Fibroblast of skin of right quadriceps (primary cell): ENCODE measurements at places on chromosomes 3 and 15.

- peak; percentile 20 for DNase-seq
These were observed 395 bp downstream of the ZFAND6 start for GRCh38 chr15:80059786-80060355.

DNA sequence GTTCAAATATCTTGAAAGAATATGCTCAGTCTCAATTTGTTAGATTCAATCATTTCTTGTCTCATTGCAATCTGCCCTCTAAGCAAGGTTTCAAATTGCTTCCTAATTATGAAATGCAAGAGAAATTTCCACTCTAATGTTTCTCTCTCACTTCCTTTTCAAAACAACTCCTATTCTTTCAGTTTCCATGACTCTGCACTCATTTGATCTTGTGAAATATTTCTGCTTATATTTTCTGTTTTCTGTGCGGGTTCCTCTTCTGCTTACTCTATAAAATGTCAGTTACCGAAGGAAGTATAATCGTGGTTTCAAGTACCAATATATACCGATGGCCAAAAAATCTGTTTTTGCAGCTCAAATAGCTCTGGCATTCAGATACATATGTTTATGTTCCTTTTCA is 521.9 kb upstream of the NAALADL2 start:
- no peak for DNase-seq

DNA sequence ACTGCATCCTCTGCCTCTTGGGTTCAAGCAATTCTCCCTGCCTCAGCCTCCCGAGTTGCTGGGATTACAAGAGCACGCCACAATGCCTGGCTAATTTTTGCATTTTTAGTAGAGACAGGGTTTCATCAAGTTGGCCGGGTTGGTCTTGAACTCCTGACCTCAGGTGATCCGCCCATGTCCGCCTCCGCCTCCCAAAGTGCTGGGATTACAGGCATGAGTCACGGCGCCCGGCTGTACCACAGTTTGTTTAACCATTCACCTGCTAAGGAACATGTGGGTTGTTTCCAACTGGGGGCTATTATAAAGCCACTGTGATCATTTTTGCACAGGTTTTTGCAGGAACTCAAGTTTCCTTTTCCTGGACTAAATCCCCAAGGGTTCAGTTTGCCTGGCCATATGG is 123.2 kb upstream of the RAP2B start:
- DNase-seq = no peak

DNA sequence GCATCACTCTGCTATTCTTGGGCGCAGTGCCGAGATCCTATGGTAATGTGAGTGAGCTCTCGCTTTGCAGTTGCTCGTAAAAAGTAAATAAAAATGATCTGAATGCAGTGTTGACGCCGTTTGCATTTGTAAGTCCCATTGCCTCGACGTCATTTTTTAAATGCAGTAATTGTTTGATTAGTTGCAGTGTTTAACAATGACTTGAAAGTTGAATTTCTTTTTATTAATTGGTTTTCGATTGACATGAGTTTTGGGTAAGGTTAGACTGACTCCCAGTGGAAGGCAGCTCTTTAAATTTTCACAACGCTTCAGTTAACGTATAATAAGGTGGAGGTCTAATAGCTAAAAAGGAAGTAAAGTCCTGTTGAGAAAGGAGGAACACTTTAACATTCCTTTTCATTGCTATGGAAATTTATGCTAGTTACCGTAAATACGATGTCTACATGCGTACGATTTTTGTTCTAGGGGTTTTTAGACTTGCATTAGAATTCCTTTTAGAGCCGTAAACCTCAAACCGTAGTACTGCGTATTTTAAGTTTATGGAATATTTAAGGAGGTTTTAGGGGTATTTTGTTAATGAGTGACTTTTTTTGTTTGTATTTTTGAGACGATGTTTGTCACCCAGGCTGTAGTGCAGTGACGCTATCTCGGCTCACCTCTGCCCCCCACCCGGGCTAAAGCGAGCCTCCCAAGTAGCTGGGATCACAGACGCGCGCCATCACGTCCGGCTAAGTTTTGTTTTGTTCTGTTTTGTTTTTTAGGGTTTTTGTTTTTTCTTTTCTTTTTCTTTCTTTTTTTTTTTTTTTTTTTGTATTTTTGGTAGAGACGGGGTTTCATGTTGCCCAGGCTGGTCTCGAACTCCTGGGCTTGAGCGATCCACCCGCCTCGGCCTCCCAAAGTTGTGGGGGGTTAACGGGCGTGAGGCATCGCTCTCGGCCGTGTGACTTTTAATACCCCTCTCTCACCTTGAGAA is 1.4 kb downstream of the MORF4L1 start:
- peak; percentile 11 for DNase-seq

- DNase-seq = no peak
These were observed 17.2 kb upstream of the SEC13 start for GRCh38 chr3:10338164-10338470.

DNA sequence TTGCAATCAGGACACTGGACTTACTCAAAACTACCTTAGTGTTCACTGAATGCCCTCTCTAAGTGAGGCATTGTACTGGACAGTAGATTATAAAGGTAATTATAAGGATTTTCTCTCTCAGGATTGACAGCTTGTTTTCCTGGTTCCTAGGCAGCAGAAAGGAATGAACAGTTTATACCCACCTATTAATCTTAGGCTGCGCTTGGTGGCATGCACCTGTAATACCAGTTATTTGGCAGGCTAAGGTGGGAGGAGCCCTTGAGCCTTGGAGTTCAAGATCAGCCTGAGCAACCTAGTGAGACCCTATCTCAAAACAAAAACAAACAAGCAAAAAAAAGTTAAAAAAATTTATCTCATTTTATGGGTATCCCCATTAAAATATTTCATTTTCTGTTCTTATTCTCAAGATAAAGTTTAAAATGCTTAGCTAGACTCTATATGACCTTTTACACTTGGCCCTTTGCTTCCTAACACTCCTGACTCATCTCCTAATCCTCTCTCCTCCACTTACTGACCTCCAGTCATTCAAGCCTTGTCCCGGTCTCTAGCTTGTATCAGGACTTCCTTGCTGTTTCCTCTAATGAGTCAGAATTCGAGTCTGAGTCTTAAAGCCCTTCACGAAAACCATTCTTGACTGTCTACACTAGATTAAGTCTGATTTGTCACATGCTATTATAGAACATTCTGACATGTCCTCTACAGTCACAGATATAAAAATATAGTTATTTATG is 348.6 kb downstream of the NLGN1 start:
- DNase-seq = peak; percentile 55

DNA sequence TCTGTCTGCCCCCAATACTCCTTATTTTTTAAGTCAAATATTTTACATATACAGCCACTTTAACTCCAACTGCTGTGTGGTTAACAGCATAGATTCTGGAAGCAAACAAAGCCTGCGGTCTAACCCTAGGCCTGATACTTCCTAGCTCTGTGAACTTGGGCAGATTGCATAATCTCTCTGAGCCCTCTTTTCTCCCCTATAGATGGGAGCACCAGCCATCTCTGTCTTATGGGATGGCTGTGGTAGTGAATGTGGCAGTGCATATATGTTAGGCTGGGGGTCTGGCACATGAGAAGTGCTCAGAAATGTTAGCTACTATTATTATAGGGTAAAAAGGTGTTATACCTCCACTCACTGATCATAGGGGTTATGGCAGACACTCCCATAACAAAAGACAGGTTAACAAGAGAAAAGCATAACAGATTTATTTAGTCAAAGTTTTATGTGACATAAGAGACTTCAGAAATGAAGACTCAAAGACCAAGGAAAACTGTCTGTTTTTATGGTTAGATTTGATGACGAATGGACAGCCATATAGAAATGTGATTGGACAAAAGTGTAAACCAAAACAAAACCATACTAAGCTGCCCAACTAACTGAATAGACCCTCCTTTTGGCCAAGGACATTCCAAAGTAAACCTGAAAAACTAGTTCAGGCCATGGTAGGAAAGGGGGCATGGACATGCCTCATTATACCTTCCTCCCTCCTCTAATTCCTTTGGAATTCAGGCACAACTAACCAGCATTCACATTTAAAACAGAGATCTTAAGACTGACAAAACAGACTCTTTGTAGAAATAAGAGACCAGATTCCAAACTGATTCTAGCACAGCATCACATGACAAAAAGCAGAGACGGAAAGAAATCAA is 53.9 kb upstream of the DAZL start:
- no peak for DNase-seq

DNA sequence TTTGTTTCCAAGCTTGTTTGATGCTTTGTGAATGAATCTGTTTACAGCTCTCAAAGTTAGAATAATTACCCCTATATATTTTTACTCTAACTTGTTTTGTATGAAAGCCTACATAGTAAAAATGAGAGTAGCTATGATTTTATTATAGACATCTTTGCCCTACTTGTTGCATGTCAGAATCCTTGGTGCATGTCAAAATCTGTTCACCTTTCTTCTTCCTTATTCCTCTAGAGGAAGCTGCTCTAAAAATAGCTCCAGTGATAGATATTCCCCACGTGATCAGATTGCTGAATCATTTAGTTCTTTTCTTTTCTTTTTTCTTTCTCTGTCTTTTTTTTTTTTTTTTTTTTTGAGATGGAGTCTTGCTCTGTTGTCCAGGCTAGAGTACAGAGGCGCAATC is 39.8 kb downstream of the LRRC49 start:
- DNase-seq = no peak

DNA sequence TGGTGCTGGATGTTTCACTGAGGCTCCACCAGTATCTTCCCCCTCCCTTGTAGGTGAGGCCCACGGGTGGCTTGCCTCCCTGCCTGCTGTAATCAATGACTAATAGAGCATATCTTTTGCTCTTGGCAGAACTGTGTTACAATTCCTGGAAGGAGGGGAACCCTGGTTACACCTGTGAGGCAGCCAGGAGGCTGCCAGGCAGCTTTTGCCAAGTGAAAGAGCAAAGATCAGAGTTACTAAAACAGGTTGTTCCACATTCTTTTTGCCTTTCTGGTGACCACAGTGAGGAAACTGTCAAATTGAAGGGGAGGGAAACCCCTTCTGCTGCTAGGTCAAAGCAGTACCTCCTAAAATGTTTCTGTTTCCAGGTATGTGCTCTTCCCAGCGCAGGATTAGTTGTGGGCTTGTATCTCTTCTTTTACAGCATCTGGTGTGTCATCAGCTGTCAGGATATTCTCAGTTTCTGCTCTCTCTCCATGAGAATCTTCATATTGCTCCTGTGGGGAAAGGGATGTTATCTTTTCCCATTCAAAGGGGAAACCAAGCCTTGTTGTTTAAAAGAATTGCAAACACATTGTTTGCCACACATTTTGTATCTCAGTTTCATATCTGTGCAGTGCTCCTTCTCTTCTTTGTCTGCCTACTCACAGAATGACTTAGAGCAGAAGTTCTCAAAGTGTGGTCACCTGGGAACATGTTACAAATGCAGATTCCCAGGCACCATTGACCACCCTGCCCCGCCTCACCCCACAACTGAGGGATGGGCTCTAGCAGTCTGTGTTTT is 137.4 kb upstream of the UMPS start:
- DNase-seq = no peak

DNA sequence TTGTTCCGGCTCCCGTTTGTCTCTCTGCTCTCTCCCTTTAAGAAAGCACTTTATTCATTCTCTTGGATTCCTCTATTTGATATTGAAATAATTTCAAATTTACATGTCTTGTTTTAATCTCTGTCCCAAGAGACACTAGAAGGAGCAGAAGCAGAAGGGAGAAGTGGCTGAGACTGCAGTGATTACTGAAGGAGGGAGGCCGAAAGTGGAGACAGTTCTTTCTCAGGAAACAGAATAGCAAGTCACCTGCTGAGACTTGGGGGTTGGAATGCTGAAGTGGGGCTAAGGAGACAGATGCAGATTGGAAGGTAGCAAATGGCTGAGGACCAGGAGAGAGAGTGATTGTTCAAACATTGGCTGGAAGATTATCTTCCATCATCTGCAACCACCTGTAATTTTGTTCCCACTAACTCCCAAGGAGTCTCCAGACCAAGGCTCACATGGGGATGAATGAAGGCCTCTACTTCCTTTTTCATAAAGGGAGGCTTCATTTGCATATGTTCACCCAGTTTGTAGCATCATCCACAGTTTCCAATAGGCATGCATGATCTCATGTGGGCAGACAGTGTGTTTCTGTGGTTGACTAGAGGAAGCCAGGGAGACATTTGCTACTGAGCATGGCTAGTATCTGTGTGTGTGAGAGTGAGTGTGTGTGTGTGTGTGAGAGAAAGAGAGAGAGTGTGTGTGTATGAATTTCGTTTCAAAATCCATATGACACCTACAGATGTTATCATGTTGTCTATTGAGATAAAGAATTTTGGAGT is 24.0 kb downstream of the LTF start:
- DNase-seq = no peak

DNA sequence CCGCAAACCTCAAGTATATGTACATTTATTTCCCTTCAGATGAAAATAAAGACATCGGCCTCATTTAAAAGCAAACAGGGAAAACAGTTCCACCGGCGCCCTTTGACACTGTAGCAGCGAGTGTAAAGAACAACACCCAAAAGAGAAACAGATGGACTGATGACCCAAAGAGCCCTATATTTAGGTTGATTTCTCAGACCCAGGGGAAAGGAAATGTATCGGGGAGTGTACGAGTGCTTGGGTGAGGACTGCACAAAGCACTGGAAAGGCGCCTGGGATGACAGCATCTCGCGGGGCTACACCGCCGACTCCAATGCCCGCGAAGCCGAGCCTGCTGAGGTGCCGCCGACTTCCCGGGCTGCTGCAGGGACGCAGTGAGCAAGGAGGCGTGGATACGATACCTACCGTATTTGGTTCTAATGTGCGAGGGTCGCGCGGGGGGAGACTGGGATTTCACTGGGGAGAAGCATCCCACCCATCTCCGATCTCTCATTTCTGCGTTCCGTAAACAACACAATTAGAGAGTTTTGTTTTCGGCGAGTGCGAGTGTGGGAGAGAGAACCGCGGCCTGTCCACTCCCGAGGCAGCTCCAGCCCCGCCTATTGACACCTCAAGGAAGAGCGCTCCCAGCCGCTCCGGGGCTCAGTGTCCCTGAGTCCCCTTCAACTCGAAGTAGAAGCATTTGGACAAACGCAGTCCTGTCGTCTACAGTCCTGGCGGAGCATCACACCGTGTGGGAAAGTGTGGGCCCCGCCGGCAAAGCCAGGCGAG is 2.0 kb downstream of the MECOM start:
- no peak for DNase-seq

GRCh38 chr3:59320080-59320479 is 270.3 kb upstream of the CFAP20DC start:
- no peak for DNase-seq

DNA sequence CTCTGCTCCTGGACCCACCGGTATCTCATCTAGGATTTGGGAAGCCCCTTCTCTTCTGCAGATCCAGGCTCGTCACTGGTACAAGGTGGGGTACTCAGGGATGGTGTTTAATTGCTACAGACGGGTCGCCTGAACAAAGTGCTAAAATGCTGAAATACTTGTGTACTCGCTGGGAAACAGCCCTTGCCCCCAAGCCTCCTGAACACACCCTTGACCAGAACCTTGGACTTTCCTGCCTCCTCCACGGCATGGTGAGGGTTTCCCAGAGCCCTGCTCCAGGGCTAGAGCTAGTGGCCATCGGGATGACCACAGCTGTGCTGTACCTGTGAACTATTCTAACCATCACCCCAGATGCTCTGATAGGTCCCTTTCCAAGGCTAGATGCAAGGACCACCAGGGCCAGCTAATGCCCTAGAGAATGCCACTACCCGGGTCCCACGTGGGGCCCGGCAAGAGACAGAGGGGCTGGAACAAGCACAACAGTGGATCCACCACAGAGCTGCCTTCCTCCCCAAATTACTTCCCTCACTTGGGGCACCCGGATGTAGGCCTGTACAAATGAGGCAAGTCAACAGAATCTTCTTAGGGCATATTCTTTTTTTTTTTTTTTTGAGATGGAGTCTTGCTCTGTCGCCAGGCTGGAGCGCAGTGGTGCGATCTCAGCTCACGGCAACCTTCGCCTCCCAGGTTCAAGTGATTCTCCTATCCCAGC is 267.3 kb downstream of the FOXP1 start:
- DNase-seq = no peak
